ENCODE measurements at places on chromosomes 11 and 22.

- DNase-seq = no peak
Measured at GRCh38 chr11:61111786-61112517, 9.7 kb downstream of the CD5 start.

DNA sequence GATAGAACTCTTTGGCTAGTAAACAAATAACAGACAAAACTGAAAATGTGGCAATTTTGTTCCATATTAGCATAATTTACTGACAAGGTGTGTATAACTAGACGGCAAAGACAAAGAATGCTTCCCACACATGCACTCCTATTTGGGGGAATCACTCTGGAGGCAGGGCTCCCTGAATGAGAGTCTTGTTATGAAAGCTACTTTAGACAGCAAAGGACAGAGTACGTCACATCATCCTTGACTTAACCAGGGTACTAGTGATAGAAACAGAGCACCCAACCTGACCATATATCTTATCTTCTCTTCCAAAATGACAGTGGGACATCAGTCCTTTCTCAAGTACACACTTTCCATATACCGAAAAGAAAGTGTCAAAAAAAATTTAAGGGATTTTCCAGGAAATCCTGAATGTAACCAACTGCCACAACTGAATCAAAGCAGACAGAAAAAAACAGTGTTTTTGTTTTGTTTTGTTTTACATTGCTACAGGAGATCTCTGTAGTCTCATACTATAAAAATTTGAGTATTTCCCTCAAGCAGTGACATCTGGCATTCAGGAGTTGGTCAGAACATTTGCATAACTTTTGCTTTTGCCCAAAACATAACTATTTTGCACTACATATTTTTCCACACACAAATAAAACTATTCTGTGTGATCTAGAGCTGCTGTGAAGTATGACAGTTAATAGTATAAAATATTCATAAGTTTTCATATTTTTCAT is 98.9 kb downstream of the ARHGAP20 start:
- no peak for DNase-seq

DNA sequence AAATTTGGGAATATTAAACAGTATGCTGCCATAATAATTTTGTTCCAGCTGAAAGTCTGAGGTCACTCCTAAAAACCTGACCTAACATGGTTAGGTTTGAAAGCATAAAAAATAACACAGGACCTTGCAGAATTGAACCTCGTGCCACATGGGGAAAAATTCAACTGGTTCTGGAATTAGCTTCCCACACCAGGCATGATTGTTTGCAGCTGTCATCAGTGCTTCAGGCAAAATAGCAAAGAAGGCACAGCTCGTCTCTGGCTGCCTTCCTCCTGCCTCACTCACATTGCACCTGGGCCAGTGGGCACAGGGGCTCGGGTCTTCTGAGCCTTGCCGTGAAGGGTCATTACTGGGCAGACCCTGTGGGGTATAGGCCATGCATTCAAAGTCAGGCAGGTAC is 153.8 kb upstream of the ARHGAP20 start:
- no peak for DNase-seq

- peak; percentile 51 for DNase-seq
Measured at GRCh38 chr11:111001986-111002611, 243.4 kb upstream of the POU2AF2 start.

DNA sequence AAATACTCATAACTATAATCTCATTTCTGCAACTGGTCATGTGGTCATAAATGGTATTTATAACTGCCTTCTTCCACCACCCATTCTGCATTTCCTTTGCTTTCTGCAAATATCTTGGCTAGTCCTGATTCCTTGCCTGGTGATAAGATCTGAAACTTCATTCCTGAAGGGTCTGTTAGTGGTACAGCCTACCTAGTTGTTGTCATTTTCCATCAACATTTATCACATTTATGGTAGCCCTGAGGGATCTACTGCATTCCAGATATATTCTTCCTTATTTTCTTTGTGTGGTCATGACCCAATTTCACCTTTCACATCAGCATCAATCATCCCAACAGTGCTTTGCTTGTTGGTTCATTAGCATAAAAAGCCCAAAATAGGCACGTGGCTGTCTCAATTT is 50.1 kb downstream of the DDX6 start:
- DNase-seq = no peak

DNA sequence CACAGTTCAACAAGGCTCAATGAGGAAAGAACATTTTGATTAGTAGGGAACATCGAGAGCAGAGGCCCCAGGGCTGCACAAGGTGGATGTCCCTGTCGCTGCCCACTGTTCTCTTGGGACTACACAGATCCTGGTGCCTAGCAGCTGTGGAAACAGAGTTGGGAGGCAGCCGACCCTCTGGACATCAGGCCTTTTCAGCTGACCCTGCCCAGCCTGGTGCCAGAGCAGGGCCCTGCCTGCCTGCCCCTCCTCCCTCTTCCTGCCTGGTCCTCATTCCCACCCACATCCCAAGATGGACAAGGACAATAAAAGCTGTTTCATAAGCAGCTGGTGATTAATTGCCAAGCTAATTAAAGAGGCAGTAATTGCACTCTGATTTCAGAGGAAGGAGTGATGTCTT is 60.7 kb downstream of the NFAM1 start:
- no peak for DNase-seq

All from AG09309 (cell line).